SHP77 (cell line): ENCODE measurements at places on chromosomes 1 and 21.

- peak; percentile 95 for DNase-seq
Observed at GRCh38 chr1:153649863-153650235, 8.7 kb upstream of the SNAPIN start.

DNA sequence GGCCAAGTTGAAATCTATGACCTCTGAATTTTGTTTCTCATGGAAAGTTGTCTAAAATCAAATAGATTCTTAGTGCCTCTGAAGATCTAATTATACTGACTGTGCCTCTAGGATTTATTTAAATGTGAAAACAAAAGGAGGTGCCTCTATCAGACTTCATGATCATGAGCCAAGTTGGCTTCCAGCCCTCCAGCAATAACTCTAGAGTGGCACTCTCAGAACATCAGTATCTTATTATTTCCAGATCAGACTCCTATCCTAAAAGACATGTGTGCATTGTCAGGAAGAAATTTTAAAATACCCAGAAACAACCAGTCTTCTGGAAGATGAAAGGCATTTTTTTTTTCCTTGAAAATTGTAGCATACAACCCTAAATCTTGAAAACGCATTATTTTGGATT lies 368.0 kb downstream of the PDE4B start:
- no peak for DNase-seq

DNA sequence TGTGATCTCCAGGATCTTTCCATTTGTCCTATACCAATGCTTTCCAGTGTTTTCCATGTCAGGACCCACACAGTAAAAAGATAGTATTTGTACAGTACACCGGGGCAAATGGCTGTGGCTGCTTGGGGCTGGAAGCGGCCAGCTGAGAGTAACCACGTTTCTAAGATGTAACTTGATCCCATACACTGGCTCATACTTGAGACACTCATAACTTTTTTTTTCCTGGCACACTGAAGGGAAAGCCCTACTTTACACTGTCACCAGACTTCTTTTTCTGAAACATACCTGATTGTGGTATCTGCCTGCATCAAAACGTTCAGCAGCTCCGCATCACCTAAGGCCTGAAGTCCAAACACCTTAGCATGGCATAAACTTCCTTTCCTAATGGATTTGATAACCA lies 21.6 kb downstream of the VPS13D start:
- DNase-seq = no peak

- DNase-seq = peak; percentile 45
Observed at GRCh38 chr1:58882322-58882948, 98.6 kb upstream of the JUN start.

- no peak for DNase-seq
Observed at GRCh38 chr1:23217421-23218115, at the start of gene HTR1D. TSS of gene HTR1D (minus strand) at chr1:23217502. CDS start at chr1:23194219, 23,283 bp downstream.

DNA sequence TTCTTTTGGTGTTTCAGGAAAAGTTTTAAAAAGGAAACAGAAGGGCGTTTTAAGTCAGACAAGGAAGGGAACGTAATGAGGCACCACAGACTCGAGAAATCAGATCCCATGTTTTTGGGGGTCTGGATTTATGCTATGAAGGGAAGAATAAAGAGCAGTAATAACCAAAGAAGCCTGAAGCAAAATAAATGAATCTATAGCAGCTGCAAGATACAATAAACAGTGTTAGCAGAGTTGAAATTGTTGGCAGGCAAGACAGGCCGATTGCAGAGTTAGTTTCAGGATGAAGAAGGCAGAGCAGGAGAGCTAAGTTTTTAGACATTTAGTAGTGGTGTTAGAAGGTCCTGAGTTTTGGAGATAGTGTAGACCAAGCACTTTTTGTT lies 425 bp downstream of the DDR2 start:
- DNase-seq = no peak
